Glutamatergic neuron (in vitro differentiated cells): ENCODE measurements at places on chromosomes 4 and X.

DNA sequence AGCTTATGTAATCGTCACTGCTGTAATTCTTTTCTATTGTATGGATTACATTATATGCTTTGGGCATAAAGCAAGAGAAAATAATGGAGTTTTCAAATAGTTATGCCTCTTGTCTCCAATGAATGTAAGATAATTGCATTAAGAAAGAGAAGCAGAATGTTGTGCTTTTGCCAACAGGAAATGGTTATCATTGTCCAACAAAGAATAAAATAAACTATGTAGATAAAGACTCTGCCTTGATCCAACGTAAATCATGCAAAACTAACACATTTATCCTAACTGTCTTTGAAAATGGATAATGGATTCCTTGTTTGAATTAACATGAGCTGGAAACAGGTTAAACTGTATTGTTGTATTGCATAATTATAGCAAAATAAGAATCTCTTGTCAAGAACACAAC, 1709.0 kb downstream of the PCDH7 start:
- no peak for DNase-seq

- no peak for DNase-seq
Measured at GRCh38 chr4:111957997-111958396, 187.3 kb upstream of the FAM241A start.

- DNase-seq, result no peak
Measured at GRCh38 chr4:26576231-26576739, 7.6 kb upstream of the TBC1D19 start.

DNA sequence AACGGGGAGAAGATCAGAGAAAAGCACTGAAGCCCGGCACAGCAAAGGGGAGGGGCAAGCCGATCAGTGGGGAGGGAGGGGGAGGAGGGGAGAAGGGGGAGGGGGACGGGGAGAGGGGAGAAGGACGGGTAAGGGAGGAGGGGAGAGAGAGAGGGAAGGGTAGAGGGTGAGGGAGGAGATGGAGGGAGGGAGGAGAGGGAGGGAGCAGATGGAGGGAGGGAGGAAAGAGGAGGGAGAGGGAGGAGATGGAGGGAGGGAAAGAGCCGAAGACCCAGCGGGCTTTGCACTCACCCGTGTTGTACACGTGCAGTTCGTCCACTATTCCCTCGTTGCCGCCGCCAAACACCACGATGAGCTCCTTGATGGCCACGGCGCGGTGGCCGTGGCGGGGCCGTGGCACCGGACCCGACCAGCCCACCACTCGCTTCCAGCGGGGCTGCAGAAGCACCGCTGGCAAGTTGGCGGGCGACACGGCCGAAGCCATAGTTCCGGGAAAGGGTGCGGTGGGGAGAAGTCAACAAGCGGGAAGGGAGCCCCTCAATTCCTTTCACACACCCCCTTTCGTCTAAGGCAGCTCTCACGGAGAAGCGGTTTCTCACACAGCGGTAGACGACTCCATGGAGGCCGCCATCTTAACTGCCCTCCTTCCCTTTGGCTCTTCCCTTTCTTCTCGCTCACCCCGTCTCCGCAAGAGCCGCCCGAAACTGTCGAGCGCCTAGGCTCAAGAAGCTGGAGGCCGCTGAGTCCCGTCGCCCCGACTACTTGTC, 1.1 kb downstream of the HCFC1 start:
- DNase-seq, result peak; percentile 50

GRCh38 chr4:89898304-89898716, 3.7 kb downstream of the MMRN1 start:
- DNase-seq, result no peak

- DNase-seq, result no peak
Measured at GRCh38 chrX:86981326-86981879, 536.2 kb upstream of the KLHL4 start.

- DNase-seq, result peak; percentile 45
Measured at GRCh38 chr4:4862665-4863482, 3.4 kb downstream of the MSX1 start.

- DNase-seq, result no peak
Measured at GRCh38 chr4:141238186-141238585, 17.5 kb downstream of the ZNF330 start.

GRCh38 chr4:124943938-124944337, 231.4 kb upstream of the ANKRD50 start:
- no peak for DNase-seq

- no peak for DNase-seq
Measured at GRCh38 chr4:95061220-95061619, 303.5 kb downstream of the BMPR1B start.

DNA sequence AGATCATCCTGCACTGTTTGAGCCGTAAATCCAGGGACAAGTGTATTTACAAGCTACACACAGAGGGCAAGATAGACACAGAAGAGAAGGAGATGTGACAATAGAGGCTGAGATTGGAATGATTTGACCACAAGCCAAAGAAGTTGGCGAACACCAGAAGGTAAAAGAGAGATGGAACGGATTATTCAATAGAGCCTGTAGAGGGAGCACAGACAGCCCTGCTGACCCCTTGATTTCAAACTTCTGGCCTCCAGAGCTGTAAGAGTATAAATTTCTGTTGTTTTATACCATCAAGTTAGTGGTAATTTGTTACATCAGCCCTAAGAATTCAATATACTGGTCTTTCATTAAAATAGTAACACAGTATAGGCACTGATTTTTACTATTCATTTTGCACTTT, 447.8 kb downstream of the FAT4 start:
- DNase-seq, result no peak

DNA sequence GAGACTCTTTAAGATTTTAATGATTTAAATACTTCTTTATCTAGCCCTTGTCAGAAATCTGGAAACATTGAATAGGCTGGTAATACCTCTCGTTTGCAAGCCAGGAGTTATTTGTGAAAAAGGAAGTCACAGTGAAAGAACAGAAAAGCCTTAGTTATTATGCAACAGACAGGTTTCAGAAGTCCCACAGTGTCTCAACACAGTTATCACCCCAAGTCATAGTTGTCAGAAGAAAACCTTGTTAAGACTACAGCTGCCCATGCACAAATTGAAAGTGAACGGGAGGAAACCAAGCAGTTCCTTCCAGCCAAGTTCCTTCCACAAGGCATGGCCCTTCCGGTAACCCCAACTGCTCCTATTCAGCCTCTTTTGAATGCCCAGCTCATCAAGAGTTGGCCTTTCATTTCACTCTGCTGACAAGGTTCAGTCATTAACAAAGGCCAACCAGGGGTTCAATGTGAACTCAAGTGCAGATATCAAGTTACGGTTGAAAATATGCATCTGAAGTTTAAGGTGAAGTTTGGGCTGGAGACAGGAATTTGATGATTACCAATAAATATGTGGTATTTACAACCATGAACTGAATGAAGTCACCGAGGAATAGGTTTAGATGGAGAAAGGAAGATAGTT, 15.6 kb downstream of the ALPK1 start:
- no peak for DNase-seq

GRCh38 chrX:87727620-87728019, 210.0 kb downstream of the KLHL4 start:
- no peak for DNase-seq

DNA sequence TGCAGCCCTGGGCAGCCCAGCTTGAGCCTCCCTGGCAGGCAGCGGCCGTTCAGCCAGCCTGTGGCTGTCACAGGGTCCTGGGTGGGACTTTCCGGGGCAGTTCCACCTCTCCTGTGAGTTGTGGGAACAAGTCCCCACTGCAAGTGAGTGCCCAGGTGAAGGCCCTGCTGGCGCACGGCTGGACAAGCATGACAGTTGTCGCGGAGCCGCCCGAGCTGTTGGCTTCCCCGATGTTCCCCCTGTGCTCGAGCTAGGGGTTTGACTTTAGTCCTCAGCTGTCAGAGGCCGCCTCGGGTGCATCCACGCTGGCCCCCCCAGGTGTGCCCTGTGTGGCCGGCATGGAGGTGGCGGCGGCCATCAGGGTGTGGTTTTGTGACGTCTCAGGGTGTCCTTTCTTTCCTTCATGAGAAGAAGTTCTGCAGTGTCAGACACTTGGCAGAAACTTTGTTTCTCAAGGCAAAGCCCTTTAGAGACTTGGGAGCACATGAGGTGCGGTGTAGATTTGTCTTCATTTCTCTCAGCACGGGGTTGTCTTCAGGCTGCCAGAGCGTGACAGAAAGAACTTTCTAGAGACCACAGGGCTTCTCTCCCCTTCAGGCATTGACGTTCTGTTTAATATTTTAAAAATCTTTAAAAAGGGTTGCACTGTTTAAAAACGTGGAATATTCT, 69.4 kb upstream of the HGFAC start:
- DNase-seq, result no peak

DNA sequence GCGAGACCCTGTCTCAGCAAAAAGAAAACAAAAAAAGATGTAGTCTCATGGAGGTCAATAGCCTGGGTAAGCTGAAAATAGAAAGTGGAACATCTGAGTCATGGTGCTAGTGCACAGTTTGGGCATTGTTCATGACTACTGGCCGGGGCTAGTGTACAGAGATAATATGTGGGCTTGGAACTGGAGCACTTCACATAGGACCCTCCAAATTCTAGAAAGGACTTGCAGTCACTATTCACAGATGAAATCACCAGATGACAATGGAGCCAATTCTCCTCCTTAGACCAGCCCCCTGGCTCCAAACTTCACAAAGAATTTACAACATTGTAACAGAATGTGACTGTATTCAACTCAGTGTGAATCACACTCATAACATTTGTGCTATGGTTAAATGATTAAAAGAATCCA, 367.8 kb upstream of the SLC7A11 start:
- DNase-seq, result no peak

- DNase-seq, result no peak
Measured at GRCh38 chr4:182699795-182700194, 217.4 kb downstream of the DCTD start.

DNA sequence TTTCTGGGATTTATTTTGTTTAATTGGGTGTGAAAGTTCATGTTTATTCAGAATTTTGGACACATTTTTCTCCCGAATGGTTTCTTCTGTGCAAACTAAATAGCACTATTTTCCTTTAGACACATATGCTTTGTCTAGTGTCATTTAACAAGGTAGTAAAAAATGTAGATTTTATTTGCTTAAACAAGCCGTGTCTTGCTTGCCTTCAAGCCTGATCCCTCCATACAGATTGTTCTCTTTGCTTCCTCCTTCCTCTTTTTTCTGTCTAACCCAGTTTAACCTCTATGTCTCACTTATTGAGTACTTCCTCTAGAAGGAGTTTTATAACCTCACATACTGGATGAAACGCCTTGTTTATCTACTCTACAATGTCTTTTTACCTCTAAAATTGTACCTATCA, 211.8 kb downstream of the NPFFR2 start:
- no peak for DNase-seq

- no peak for DNase-seq
Measured at GRCh38 chrX:131725001-131725654, 181.3 kb downstream of the OR13H1 start.

DNA sequence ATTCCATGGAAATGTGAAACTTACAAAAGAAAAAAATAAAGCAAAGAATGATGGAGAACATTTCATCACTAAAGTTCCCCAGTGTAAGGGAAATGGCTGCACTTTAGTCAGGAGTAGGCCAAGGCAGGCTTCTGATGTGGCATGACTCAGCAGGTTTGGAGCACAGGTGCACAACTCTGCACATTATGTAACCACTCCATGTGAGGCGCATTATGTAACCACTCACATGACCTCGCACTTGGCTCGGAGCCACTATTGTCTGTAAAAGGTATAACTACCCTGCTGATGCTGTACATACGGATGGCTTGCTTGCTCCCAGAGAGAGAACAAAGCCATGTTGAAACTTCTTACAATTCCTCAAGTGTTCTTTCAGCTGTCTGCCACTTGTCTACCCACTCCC, 727.6 kb downstream of the TRAM1L1 start:
- no peak for DNase-seq

DNA sequence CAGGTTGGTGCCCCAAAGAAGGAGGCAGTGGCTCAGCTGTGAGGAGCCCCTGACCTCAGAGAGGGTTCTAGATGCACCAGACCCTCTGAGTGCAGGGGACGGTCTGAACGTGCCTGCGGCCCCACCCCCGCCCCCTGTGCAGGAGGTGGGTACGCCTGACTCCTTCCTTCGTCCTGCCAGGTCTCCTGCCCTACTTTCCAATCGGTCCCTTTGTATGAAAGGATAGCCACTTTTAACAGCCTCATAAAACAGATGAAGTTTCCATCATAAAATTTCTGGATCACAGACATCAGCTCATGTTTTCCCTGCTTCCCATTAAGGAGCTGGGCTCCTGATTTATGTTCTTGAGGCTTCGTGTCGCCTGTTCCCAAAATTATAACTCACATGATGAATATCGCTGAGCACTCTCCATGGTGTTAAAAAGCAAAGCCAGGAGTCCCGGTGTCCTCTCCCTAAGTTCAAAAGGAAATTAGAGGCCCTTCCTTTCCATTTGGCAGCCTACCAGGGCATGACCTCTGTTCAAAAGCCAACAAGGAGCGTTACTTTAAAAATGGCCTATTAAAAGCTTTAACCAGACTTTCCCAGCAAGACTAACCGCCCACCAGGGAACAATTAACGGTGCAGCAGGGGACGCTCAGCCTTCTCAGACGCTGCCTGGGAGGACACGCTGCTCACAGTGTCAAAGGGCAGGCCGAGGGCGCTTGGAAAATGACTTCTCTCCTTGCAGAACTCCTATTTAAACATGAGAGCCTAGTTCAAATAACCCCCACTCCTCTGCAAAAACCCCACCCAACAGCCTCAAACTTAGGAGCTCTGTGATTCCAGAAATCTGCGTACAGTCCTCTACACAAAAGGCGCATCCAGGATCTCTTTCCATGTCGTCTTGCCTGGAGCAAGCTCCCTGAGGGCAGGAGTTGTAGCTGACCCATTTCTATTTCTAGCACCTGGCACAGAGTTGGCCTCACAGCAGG, 181.9 kb downstream of the AFAP1 start:
- peak; percentile 56 for DNase-seq

- DNase-seq, result no peak
Measured at GRCh38 chrX:113868711-113869110, 715.2 kb upstream of the HTR2C start.

DNA sequence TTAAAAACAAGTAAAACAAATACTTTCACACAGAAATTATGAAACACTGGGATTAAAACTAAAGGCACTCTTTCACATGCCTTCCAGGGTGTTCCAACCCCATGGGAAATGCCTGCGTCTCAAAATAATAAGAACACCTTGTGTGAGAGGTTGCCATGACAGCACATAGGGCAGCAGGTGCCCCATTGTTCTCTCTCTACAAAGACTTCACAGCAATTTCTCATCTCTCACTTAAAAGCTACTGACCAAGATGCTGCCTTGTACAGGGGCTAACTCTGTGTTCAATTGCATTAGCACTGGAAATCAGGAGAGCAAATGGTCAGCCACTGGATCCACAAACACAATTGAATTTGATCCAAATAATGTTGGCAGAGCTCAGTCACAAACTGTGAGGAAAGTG, 102.5 kb upstream of the GALNTL6 start:
- DNase-seq, result no peak

DNA sequence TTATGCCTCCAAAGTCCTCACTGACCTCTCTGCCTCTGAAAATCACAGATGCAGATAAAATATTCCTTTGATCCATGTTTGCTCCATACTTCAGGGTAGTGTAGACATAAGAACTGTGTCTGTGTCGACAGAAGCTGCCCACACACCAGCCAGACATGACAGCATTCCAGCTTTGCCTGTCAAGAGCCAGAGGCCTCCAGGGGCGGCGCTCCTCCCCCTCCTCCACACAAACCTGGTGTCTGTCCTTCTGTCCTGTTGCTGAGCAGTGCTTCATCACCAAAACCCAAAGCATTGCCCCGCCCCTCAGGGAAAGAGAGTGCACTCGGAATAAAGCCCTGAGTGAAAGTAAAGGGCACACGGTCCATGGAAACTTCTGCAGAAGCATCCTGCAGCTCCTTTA, 379.4 kb downstream of the FBXW7 start:
- peak; percentile 27 for DNase-seq
